ENCODE measurements at places on chromosomes 2 and 18. TPM values are rescaled to one million over a fixed set of nuclear protein-coding genes. Genes with fewer than 3 reads are reported as not detected.

The FLACC1 gene
- not detected for total RNA-seq

The ETAA1 gene
- total RNA-seq = 77.0 TPM

- no peak for DNase-seq
Observed at GRCh38 chr18:57659460-57660102, 37.9 kb upstream of the NARS1 start.

- no peak for DNase-seq
Observed at GRCh38 chr18:10336749-10337350, 117.6 kb upstream of the APCDD1 start.

- no peak for DNase-seq
Observed at GRCh38 chr18:35040638-35040987, 600 bp upstream of the MAPRE2 start.

- DNase-seq = peak; percentile 69
Observed at GRCh38 chr2:67322353-67323001, 74.7 kb upstream of the ETAA1 start.

GRCh38 chr18:73839441-73839840 is 308.2 kb downstream of the FBXO15 start:
- DNase-seq = no peak

DNA sequence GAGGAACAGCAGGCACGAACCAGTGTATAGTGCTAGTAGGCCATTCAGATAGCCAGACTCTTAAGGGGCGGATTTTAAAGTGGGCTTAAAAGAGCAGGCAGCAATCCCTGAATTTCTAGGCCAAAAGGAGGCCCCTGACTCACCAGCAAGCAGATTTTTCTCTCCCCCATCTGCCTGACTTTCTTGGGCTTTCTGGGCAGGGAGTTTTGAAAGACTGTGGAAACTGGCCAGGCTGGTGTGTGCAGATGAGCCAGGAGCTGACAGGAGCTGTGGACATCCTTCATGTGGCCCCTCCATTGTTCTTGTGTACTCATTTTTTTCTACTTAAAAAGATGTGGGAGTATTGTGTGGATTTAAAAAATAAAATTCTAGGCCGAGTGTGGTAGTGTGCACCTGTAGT is 59.0 kb downstream of the GLI2 start:
- DNase-seq = no peak

DNA sequence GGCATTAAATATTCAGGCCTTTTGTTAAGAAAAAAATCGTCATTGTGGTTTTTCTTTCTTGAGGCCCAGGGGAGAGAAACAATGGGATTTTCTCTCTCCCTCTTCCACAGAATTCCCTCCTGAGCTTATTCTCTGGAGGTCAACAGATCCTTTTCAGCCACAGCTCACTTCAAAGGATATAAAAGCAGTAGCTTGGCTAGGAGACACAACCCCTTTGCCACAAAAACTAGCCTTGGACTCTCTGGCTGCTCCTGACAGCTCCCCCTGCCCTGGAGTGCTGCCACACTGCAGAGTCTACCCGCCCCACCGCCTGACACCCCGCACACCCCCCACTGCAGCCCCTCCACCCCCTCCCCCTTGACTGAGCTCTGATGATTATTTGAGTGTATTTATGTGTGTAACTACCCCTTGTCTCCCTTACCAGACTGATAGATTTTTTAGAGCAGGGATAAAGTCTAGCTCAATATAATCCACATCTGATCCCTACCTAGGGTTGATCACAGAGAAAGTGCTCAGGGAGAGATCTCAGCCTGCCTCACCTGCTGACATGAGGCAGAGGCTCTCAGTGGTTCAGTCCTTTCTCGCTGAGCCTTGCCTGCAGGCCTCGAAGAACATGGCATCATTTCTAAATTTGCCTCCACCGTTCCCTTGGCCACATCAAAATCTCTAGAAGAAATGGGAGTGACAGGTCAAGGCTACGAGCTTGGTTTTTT is 132.2 kb upstream of the SP5 start:
- DNase-seq = peak; percentile 71

DNA sequence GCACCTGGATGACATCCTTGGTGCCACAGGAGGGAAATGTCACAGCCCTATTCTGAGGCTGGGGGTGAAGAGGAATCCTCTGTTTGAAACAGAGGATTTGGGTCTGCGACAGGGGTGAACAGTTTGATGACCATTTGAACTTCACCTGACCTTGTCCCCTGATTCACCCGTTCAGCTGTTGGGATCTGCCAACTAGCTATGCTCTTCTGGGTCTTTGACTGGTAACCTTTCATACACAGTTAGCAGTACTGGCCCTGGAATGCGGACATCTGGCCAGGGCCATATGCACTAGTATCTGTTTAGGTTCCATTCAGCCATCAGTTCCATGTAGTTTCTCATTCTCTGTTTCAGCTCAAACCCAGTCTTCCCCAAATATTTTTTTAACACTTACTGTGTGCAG is 72.6 kb upstream of the MCFD2 start:
- no peak for DNase-seq
